Astrocyte (in vitro differentiated cells and primary cell): ENCODE measurements at places on chromosomes 7 and 10. TPM values are rescaled to one million over a fixed set of nuclear protein-coding genes. Genes with fewer than 3 reads are reported as not detected.

- DNase-seq, result no peak
- H3K4me3 ChIP-seq, result no peak overlapping the region
- no peaks in the 10 kb centered on the region for H3K4me1 ChIP-seq
- no peak overlapping the region for H3K27ac ChIP-seq
Observed at GRCh38 chr10:113414543-113414942, 138.3 kb upstream of the HABP2 start.

Gene KCNIP2
- 1.9 and 2.5 TPM in 2 replicates for total RNA-seq

- H3K4me3 ChIP-seq, result no peak overlapping the region
- no peaks in the 10 kb centered on the region for H3K36me3 ChIP-seq
- H3K4me1 ChIP-seq, result peaks cover 20% of the 10 kb centered on the region
- DNase-seq, result no peak
Observed at GRCh38 chr10:17838080-17838648, 29.0 kb downstream of the MRC1 start.

DNA sequence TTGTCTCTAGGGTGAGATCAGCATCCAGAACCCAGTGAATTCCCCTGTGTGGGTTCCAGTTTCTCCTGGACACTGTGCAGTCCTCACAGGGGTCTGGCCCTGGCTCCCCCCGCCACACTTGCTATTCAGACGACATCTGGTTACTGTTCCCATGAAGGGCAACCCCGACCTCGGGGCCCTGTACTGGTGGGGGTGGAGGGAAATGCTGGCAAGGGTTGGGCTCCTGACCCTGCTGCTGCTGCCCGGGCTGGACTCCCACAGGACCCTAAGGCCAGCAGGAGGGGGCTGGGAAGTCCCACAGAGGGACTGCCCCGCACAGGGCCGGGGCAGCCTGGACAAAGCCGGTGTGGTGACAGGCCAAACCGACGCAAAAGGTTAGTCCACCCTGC, 768 bp upstream of the CPA1 start:
- H3K36me3 ChIP-seq, result no peaks in the 10 kb centered on the region
- peaks cover 4% of the 10 kb centered on the region for H3K4me1 ChIP-seq
- H3K27ac ChIP-seq, result no peak overlapping the region
- no peak for DNase-seq

DNA sequence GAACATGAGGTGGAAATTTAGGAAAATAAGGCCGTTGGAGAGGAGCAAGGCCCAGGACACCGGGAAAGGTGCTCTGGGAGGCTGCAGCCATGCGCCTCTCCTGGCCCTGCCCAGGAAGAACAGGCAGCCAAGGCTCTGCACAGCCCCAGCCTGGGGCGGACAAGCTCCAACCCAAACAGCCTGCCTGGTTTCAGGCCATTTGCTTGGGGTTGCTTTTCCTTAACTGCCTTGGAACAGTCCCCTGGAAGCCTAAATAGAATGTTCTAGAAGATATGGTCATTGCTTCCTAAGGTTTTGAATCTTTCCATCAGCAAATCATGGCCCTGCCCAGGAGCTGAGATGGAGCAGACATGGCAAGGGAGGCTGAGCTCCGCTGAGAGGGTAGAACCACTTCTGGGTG, 11.0 kb downstream of the VSTM4 start:
- no peak overlapping the region for H3K4me3 ChIP-seq
- no peaks in the 10 kb centered on the region for H3K27me3 ChIP-seq
- no peak for DNase-seq
- H3K36me3 ChIP-seq, result no peaks in the 10 kb centered on the region

DNA sequence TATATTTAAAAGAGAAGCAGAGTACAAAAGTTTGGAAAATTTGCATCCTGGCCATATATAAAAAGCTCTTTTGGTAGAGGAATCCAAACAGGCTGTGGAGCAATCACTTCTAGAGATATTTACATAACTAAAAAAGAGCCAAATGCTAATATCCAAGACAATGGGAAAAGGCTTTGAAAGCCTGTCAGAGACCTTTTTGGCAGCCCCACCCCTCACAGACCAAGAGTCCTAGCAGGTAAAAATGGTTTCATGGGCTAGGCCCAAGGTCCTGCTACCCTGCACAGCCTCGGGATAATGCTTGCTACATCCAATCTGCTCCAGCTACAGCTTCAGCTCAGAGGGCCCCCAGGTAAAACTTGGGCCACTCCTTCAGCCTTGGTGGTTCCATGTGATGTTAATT, 430.2 kb upstream of the KCND2 start:
- no peaks in the 10 kb centered on the region for H3K27me3 ChIP-seq
- H3K27ac ChIP-seq, result no peak overlapping the region
- H3K4me1 ChIP-seq, result no peaks in the 10 kb centered on the region
- no peak for DNase-seq
- H3K36me3 ChIP-seq, result no peaks in the 10 kb centered on the region

DNA sequence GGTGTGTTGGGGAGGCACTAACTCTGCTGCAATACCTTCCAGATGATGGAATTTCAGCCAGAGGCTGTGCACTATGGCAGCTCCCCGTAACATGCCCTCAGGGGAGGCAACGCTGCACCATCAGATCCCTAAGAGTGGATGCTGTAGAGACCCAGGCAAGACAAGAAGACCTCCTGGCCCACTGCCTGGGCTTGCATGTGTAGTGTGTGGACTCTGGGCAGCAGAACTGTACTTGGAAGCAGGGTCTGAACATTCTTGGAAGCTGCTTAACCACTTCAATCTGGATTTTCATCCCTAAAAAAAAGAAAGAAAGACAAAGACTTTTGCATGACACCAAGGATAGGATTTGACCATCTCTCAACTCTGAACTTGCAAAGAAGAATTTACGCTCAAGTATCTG, 297.5 kb upstream of the NRP1 start:
- H3K4me1 ChIP-seq, result no peaks in the 10 kb centered on the region
- H3K4me3 ChIP-seq, result no peak overlapping the region
- no peak overlapping the region for H3K27ac ChIP-seq
- peaks cover 3% of the 10 kb centered on the region for H3K27me3 ChIP-seq
- H3K36me3 ChIP-seq, result no peaks in the 10 kb centered on the region

Gene MRC1
- total RNA-seq, result 0.05 and 0.07 TPM in 2 replicates

Gene CFTR
- total RNA-seq, result 0.38 and 2.5 TPM in 2 replicates

DNA sequence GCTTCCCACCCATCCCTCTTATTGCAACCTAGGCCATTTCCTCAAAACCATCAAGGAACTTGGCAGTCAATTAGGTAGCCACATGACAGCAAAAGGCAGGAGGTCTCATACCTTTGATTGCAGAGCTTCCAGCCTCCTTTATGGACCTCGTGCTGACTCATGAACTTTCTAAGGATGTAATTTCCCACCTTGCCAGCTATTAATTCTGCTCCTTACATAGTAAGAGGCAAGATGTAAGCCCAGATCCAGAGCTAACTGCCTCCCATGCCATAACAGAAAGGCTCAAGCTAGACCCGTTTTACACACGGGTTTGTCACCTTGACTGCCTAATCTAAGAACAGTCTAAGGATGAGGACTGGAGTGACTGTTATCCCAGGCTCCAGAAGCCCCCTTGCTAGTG, 565.7 kb downstream of the KCNMA1 start:
- peaks cover 7% of the 10 kb centered on the region for H3K36me3 ChIP-seq
- no peak for DNase-seq
- no peak overlapping the region for H3K4me3 ChIP-seq
- H3K4me1 ChIP-seq, result no peaks in the 10 kb centered on the region

- no peak overlapping the region for H3K4me3 ChIP-seq
- H3K27me3 ChIP-seq, result no peaks in the 10 kb centered on the region
- no peaks in the 10 kb centered on the region for H3K4me1 ChIP-seq
Observed at GRCh38 chr10:37379991-37380390, 254.6 kb downstream of the ANKRD30A start.

- H3K4me3 ChIP-seq, result no peak overlapping the region
- H3K27ac ChIP-seq, result no peak overlapping the region
- peaks cover 15% of the 10 kb centered on the region for H3K27me3 ChIP-seq
- H3K36me3 ChIP-seq, result no peaks in the 10 kb centered on the region
Observed at GRCh38 chr10:50275650-50276235, 24.4 kb upstream of the ASAH2 start.

Gene RET
- 0.79 and 1.1 TPM in 2 replicates for total RNA-seq

DNA sequence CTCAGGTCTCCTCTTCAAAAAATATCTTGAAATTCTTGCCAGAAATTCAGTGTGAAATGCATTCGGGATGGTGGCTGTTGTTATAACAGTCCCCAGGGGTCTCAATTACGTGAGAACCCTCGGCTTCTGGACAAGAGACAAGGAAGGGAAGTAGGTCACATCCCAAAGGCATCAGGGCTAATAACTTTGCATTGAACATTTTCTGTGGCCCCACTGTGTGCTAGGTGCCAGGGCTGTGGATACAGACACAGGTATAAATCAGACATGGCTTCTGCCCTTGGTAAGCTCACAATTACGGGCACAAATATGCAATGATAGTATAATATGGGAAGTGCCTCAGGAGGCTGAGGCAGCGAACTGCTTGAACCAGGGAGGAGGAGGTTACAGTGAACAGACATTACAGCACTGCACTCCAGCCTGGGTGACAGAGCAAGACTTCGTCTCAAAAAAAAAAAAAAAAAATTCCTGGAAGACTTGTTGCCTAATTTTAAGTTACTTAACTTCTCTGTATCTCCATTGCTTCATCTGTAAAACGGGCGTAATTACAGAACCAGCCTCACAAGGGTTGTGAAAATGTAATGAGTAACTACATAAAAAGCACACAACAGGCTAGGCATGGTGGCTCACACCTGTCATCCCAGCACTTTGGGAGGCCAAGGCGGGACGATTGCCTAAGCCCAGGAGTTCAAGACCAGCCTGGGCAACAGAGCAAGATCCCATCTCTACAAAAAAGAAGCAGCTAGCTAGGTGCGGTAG, 2.5 kb upstream of the RHBDD2 start:
- H3K4me3 ChIP-seq, result no peak overlapping the region
- H3K36me3 ChIP-seq, result peaks cover 1% of the 10 kb centered on the region
- no peak overlapping the region for H3K27ac ChIP-seq
- no peak for DNase-seq

DNA sequence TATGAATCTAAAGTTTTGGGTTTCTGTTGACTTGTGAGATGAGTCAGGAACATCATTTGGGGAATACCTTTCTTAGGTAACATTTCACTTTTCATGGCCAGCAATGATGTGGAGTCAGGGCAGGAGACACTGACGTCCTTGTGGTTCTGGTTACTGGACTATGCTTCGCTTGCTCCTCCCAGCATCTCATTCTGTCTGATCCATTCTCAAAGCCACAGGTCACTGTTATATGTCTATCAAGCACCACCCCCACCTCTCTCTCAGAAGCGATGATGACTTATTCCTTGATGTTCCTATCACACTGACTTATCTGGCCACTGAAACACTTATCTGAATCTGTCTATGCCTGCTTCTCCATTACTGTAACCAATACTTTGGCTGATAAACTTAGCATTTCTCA, 51.6 kb downstream of the TES start:
- H3K4me3 ChIP-seq, result no peak overlapping the region
- no peak overlapping the region for H3K27ac ChIP-seq
- H3K4me1 ChIP-seq, result peaks cover 22% of the 10 kb centered on the region

GRCh38 chr7:99790407-99790806, 6.4 kb upstream of the CYP3A4 start:
- DNase-seq, result no peak
- no peak overlapping the region for H3K27ac ChIP-seq
- H3K4me1 ChIP-seq, result peaks cover 11% of the 10 kb centered on the region
- H3K36me3 ChIP-seq, result no peaks in the 10 kb centered on the region
- H3K4me3 ChIP-seq, result no peak overlapping the region
- no peaks in the 10 kb centered on the region for H3K27me3 ChIP-seq

Gene SFTPD
- total RNA-seq, result 0.22 and 0.27 TPM in 2 replicates

DNA sequence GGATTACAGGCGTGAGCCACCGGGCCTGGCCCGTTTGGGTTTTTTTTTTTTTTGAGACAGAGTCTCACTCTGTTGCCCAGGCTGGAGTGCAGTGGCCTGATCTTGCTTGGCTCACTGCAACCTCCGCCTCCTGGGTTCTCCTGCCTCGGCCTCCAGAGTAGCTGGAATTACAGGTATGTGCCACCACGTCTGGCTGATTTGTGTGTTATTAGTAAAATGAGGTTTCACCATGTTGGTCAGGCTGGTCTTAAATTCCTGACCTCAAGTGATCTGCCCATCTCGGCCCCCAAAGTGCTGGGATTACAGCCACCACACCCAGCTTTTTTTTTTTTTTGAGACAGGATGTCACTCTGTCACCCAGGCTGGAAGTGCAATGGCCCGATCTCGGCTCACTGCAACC, 5.9 kb upstream of the BAIAP2L1 start:
- no peaks in the 10 kb centered on the region for H3K36me3 ChIP-seq
- no peak overlapping the region for H3K4me3 ChIP-seq
- H3K27me3 ChIP-seq, result no peaks in the 10 kb centered on the region
- no peak overlapping the region for H3K27ac ChIP-seq

Gene ZRANB1
- total RNA-seq, result 24.5 and 24.9 TPM in 2 replicates

DNA sequence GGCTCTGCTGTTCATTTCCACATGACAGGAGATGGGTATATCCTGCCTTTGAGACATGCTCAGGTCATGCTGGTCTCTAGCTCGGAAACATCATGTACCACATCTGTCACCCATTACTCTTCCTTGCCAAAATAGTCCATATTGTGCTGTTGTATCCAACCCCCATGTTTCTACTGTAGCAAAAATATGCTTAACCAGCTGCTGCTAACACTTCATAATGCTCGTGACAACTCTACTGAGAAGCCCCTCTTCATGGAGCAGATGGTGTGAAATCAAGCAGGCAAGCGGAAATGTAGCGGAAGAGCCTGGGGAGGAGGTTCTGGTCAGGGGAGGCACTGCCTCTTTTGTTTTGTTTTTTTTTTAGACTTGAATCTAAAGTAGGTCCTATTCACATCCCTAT, 82.9 kb downstream of the NPY start:
- no peak overlapping the region for H3K4me3 ChIP-seq
- H3K4me1 ChIP-seq, result no peaks in the 10 kb centered on the region
- H3K36me3 ChIP-seq, result no peaks in the 10 kb centered on the region
- peaks cover 2% of the 10 kb centered on the region for H3K27me3 ChIP-seq
- no peak for DNase-seq

Gene OR2A42
- total RNA-seq, result not detected in 2 replicates

DNA sequence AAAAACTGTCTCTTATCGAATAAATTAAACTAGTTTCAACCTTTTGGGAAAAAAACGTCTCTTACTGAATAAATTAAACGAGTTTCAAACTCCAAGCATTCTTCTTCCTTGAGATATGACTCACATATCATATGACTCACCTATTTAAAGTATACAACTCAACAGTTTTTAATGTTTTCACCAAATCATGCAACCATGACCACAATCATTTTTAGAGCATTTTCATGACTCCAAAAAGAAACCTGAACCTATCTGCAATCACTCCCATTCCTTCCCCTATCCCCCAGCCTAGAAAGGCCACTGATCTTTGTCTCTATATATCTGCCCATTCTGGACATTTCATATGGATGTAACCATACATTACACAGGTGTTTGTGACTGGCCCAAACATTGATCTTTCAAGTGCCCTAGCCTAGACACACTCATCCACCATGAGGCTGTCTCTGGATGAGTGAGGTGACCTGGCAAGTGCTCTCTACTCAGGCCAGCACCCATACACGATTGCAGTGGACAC, 115.3 kb downstream of the PIP4K2A start:
- peak overlapping the region; percentile 6 for H3K4me3 ChIP-seq
- peak; percentile 85 for DNase-seq
- H3K36me3 ChIP-seq, result no peaks in the 10 kb centered on the region
- H3K27me3 ChIP-seq, result no peaks in the 10 kb centered on the region
- H3K27ac ChIP-seq, result peak overlapping the region; percentile 59
- H3K4me1 ChIP-seq, result peaks cover 30% of the 10 kb centered on the region

- peak within 1 kb of the TSS; percentile 57 for H3K4me3 ChIP-seq
- peak; percentile 42 for DNase-seq
- H3K27ac ChIP-seq, result no peak within 1 kb of the TSS
- H3K4me1 ChIP-seq, result peaks cover 13% of the 10 kb centered on the region
- H3K27me3 ChIP-seq, result no peaks in the 10 kb centered on the region
Observed at GRCh38 chr7:19772841-19773760, at the start of gene TMEM196. Gene TMEM196 (minus strand): TSS chr7:19773617. CDS start chr7:19772696, 921 bp downstream.

- no peaks in the 10 kb centered on the region for H3K27me3 ChIP-seq
- H3K36me3 ChIP-seq, result no peaks in the 10 kb centered on the region
- H3K4me3 ChIP-seq, result no peak overlapping the region
- peak; percentile 63 for DNase-seq
Observed at GRCh38 chr7:106736508-106737201, 75.7 kb upstream of the CCDC71L start.

Gene RHBDD2
- 54.7 and 55.0 TPM in 2 replicates for total RNA-seq
